ENCODE measurements at places on chromosomes 1 and 21. TPM values are rescaled to one million over a fixed set of nuclear protein-coding genes. Genes with fewer than 3 reads are reported as not detected.

SEC22B gene
- 33.0 TPM for total RNA-seq

FDPS gene
- total RNA-seq = 128 TPM

L1TD1 gene
- 0.15 TPM for total RNA-seq

SPAG17 gene
- total RNA-seq = not detected

OR2AK2 gene
- total RNA-seq = 0.39 TPM

GRCh38 chr1:85449356-85449755 is 15.6 kb downstream of the DDAH1 start:
- DNase-seq = no peak
- no peaks in the 10 kb centered on the region for H3K4me1 ChIP-seq
- H3K27ac ChIP-seq = no peak overlapping the region
- no peaks in the 10 kb centered on the region for H3K36me3 ChIP-seq
- no peak overlapping the region for H3K4me3 ChIP-seq

DNA sequence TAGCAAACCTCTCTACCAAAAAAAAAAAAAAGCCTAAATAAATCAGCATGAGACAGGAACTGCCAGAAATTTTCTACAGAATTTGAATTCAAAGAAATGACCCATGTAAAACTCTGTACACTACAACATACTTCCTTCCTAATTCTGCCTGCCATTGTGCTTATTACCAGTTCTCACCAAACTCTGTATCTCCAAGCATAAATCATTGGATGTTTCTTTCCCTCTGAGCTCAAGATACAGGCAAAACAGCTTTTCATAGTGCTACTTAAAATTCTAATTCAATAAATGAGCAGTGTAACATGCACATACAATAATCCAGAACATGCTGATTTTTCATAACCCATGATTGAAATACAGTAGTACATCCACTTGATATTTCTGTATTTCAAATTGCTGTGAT is 87.0 kb downstream of the EIF4G3 start:
- no peak overlapping the region for H3K4me3 ChIP-seq
- H3K27ac ChIP-seq = peak overlapping the region; percentile 13
- DNase-seq = no peak
- peaks cover 4% of the 10 kb centered on the region for H3K36me3 ChIP-seq

DNA sequence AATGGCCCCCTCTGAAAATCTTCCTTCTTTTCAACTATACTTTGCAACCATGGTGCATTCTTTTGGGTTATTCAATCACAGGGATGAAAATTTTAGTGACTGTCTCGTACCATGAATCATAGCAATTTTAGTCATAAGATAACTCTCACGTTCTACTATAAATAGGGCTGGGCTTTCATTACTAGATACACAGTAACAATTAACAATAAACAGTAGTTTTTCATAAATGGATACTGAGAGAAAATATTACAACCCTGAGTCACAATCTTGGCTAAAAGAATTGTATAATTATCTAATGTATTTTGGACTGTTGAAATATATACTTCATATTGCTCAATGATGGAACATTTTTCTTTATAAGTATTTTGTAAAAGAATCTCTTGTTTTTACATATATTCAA is 96.1 kb downstream of the TEX35 start:
- H3K27me3 ChIP-seq = no peaks in the 10 kb centered on the region
- peak overlapping the region; percentile 39 for H3K4me3 ChIP-seq

DNA sequence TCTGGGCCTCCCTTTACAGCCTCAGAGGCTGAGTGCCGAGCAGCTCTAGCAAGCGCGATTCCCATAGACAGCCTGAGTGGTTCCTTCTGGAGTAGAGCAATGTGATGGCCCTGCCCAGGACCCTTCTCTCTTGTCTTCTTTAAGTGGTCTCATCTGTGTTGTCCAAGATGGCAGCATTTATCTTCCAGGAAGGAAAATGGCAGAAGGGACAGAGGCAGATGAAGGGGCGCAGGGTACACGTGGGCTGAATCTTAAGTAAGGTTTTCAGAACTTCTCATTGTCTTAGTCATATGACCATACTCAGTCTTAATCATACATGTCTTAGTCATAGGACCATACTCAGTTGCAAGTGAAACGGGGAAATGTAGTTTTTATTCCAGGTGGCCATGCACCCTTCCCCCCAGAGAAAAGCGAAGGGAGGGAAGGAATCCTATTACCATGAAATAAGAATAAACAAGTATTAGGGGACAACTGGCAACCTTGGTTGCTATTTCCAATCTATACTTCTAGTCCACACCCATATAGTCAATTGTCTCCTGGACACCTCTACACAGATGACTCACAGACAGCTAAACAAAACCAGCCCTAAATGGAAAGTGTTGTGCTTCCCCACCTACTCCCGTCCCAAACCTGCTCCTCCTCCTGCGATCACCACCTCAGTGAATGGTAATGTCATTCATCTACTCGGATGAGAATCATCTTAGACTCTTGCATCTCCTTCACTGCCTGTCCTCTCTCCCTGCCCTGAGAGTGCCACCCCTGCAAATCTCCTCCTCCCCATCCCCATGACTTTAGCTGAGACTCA is 13.3 kb downstream of the OVAAL start:
- H3K4me1 ChIP-seq = no peaks in the 10 kb centered on the region
- no peak for DNase-seq
- no peak overlapping the region for H3K27ac ChIP-seq
- H3K4me3 ChIP-seq = no peak overlapping the region

DNA sequence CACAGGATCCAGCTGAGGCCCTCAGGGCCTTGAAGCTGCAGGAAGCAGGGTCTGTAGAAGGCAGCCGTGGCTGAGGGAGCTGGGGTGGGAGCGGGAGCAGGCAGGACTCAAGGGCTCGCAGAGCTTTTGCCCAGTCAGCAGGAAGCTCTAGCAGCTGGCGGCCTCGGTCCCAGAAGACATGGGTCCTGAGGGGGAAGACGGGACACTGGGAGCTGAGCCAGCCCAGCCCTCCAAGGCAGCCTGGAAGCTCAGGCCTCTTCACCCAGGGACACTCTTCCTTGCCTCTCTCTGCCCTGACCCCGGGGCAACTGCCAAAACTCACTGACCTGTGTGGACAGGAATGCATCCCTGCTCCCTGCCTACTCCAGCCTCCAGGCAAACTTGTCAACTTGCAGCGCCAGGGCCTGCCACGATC is 8.9 kb downstream of the ADGRB2 start:
- no peak overlapping the region for H3K4me3 ChIP-seq
- DNase-seq = no peak
- no peaks in the 10 kb centered on the region for H3K27me3 ChIP-seq

- no peak overlapping the region for H3K27ac ChIP-seq
- H3K4me3 ChIP-seq = no peak overlapping the region
- DNase-seq = peak; percentile 59
Observed at GRCh38 chr1:147273409-147274336, 31.2 kb downstream of the CHD1L start.

DNA sequence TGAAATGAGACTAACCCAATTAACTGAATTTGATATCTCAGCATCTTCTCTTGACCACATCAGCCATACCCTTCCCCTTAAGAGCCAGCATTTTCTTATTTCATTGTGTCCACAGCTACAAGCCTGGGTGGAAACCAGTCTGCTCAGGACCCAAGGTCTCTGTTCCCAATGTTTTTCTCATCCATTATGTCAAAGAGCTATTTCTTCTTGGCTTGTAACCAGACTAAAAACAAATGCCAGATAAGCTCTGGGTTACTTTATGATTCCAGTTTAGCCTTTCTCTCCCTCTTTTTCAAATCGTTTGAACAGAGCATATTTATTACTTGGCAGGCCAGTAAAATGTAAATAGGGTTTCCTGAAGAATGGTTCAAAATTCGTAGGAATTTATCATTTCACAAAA is 109.3 kb upstream of the SPATA6 start:
- no peak for DNase-seq
- no peak overlapping the region for H3K27ac ChIP-seq
- no peaks in the 10 kb centered on the region for H3K36me3 ChIP-seq

DNA sequence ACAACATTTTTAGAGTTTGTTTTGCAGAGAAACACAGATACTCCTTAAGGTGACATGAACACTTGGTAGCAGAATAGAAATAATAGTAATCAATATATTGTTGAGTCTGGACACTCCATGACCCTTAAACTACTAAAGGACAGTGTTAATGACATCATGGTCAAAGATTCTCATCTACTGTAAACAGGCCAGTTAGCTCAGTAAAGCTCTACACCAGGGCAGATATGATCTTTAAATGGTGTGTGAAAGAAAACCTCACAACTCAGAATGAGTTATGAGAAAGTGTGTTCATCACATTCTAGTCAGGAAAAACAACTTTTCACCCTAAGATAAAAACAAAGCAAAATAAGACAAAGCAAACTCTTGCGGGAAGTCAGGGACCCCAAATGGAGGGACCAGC is 58.1 kb upstream of the ADAMTS5 start:
- H3K4me1 ChIP-seq = no peaks in the 10 kb centered on the region
- DNase-seq = no peak
- H3K27ac ChIP-seq = no peak overlapping the region
- no peaks in the 10 kb centered on the region for H3K36me3 ChIP-seq
- no peaks in the 10 kb centered on the region for H3K27me3 ChIP-seq

Measured in B cell (primary cell).